ENCODE measurements at places on chromosomes 2 and 18.
A peak's percentile ranks its signal among the peaks of the same experiment; 100 is the strongest.

DNA sequence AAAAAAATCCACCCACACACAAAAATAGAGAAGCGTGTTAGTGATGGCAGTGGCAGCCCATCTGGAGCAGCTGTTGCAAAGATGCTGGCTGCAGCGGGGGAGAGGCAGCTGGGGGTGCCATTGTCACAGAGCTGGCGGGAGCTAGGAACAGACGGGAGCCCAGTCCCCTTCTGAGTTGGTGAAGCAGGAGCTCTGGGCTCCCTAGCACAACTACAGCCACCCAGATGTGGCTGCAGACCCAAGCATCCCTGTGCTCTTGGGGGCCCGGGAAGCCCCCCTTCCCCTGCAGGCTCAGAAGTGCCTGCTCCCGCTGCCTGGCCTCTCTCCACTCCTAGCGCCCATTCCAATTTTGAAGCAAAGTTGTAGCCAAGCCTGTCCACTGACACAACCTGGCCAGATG lies 366.6 kb upstream of the MC4R start:
- no peak for DNase-seq

- DNase-seq = no peak
Measured at GRCh38 chr2:183926433-183926832, 671.9 kb upstream of the ZNF804A start.

- no peak for DNase-seq
Measured at GRCh38 chr2:21037671-21038108, 6.2 kb downstream of the APOB start.

- no peak for DNase-seq
Measured at GRCh38 chr2:66082581-66082980, 352.3 kb upstream of the MEIS1 start.

- DNase-seq = no peak
Measured at GRCh38 chr2:4930704-4931103, 761.5 kb upstream of the SOX11 start.

GRCh38 chr2:12119841-12120240 lies 373.4 kb downstream of the LPIN1 start:
- DNase-seq = no peak

DNA sequence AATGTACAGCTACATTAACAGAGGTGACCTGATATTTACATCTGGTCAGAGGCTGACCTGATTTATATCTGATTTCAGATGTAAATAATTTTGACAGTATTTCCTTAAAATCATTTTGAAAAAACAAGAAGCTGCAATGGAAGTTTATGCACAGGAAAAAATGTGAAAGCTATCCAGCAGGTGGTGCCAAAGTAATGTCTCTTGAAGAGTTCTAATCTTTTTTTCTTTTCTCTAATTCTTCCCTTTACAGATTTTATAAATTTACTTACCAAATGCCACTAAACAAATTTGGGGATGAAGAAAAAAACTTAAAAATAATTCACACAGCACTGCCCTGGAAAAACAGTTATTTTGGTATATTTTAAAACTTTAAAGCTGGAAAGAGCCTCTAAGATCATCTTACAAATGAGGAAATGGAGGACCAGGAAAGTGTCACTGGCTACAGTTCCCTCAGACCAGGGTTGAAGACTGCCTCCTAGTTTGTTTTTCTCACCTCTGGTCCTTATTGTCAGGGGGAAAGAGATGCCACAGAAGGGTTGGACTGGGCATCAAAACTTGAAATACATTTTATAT lies 16.4 kb upstream of the FBLN7 start:
- DNase-seq = no peak

- no peak for DNase-seq
Measured at GRCh38 chr2:20717641-20718040, 50.7 kb downstream of the GDF7 start.

GRCh38 chr18:3411854-3412268 lies 38.1 kb upstream of the TGIF1 start:
- no peak for DNase-seq

DNA sequence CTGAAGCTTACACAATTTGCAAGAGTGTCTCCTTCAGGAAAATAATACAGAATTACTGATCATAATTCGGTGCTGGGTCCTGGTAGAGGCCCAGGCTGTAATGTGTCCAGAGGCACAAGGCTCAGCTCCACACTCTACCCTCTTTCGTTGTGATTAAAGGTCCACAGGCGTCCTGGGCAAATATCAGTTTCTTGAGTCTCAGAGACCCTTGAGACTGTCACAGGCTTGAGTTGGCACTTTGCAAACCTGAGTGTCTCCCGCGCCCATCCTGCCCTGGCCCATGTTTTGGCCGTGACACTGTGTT lies 46.9 kb upstream of the SMAD7 start:
- no peak for DNase-seq

GRCh38 chr18:23183411-23184150 lies 48.3 kb downstream of the CABLES1 start:
- no peak for DNase-seq

GRCh38 chr2:9782197-9782719 lies 61.0 kb upstream of the TAF1B start:
- DNase-seq = no peak

DNA sequence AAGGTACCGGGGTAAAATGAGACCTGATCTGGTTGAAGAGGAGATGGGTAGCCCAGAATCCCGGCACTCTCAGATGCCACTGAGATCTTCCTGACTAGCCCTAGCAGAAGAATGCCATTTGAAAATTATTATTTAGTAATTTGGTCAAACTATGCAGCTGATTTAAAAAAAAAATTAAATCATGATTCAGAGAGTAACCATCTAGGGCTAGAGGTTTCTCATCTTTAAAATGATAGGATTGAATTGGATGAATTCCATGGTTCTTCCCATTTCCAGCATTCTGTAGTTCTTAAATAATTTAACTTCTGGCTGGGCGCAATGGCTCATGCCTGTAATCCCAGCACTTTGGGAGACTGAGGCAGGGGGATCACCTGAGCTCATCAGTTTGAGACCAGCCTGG lies 106.1 kb downstream of the MYO1B start:
- DNase-seq = no peak

DNA sequence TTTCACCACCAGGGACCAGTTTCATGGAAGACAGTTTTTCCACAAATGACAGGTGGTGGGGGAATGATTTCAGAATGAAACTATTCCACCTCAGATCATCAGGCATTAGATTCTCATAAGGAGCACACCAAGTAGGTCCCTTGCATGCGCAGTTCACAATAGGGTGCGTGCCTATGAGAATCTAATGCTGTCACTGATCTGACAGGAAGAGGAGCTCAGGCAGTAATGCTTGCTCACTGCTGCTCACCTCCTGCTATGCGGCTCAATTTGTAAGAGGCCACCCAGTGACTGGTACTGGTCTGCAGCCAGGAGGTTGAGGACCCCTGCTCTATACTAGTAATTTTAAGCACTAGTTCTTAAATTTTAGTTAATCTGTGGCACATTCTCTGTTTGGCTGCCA lies 107.8 kb downstream of the IKZF2 start:
- no peak for DNase-seq

- DNase-seq = no peak
Measured at GRCh38 chr18:61852496-61852895, 40.3 kb downstream of the RNF152 start.

DNA sequence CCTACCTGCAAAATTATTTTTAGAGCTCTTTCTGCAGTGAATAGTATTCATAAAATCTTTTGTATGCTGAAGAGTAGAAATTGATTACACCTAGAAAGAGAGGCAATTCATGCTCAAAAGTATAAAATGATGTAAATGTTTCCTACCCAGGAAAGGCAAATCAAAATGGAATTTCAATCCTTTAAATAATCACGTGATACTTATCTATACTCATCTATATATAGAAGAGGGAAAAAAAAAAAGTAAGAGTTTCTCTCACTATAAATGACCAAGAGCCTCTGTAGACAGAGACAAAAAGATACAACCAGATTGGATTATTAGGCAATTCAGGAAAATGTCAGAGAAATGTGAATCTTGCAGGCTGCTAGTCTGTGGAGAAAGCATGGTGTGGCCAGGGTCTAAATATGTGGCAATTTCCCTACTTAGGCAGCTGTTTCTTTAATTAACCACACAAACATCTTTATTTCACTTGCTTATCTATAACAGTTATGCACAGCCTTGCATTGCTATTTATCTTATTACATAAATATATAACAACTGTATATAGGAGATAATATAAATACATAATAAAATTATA lies 39.5 kb downstream of the METTL8 start:
- no peak for DNase-seq

- no peak for DNase-seq
Measured at GRCh38 chr2:150214626-150215025, 272.8 kb downstream of the RND3 start.

- DNase-seq = no peak
Measured at GRCh38 chr2:119484834-119485233, 39.4 kb downstream of the SCTR start.

- DNase-seq = peak; percentile 82
Measured at GRCh38 chr2:39437522-39438296, 624 bp upstream of the MAP4K3 start.

DNA sequence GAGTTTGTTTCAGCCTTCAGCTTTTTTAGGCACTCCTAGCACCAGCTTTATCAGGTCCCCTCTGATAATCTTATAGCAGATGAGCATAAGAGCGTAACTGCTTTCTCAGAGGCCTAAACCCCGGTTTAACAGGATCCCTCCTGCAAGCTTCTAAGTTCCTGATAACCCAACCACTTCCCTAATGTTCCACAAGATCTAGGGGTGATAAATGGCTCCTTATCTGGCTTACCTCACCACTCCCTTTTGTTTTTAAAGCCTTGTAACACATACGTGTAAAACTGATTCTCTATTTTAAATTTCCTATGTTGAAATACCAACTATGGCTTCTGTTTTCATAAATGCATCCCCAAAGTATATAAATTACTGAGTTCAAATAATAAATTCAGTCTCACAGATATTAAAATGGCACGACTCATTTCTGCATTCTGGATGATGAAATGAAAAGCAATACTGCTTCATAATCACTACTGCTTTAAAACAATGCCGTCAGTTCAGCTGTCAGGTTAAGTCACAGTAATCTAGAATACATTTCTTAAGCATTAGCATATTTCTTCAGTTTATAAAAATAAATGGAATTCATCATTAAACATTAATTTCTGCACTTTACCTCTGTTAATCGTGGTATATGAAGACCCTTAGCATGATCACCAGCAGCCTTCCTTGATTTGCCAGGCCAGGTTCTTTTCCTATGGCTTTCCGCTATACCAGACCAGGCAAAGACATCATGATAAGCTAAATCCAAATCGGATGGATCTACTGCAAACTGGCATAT lies 126.3 kb downstream of the C2orf74 start:
- no peak for DNase-seq

GRCh38 chr2:95539836-95540235 lies 52.0 kb upstream of the TRIM43 start:
- DNase-seq = no peak

GRCh38 chr18:28150925-28151324 lies 26.0 kb downstream of the CDH2 start:
- no peak for DNase-seq

- no peak for DNase-seq
Measured at GRCh38 chr2:65204461-65205210, 23.0 kb upstream of the ACTR2 start.

GRCh38 chr2:234579231-234579962 lies 82.5 kb upstream of the ARL4C start:
- DNase-seq = no peak

- DNase-seq = no peak
Measured at GRCh38 chr2:82317012-82317411, 2012.5 kb upstream of the LRRTM1 start.

DNA sequence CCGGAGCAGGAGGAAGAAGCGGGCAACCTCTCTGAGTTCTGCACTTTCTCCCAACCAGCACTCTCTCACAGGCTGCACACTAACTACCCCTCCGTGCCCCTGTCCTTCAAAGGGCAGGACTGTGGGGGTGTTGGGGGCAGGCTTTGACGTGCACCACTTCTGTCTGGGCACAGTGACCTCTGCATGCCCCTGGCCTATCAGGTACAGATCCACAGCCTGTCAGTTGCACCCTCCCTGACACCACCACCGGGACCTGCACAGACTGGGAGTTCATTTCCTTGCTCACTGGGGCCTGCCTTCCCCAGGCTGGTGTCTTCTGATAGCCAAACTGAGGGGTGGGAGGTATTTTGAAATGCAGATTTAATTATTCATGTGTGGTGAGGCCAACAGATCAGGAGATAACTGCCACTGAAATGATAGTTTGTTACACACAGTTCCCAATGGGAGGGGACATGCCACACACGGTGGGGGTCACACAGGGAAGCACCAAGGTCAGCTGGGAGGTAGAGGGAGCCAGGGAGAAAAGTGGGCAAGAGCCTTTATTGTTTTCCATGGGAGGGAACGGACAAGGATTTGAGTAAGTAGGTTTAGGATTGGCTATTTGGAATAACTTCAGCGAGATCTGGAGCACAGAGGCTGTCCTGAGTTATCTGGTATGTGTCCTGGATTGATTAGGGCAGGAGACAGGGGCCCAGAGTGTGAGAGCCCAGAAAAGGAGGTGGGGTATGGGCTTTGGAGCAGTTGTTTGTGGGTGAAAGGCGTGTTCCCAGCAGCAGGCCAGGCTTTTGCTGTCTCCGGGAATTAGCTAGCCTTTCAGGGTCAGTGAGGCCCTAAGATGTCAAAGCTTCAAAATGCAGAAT lies 251.6 kb downstream of the AFF3 start:
- no peak for DNase-seq

- no peak for DNase-seq
Measured at GRCh38 chr18:79756826-79757225, 40.9 kb upstream of the KCNG2 start.

DNA sequence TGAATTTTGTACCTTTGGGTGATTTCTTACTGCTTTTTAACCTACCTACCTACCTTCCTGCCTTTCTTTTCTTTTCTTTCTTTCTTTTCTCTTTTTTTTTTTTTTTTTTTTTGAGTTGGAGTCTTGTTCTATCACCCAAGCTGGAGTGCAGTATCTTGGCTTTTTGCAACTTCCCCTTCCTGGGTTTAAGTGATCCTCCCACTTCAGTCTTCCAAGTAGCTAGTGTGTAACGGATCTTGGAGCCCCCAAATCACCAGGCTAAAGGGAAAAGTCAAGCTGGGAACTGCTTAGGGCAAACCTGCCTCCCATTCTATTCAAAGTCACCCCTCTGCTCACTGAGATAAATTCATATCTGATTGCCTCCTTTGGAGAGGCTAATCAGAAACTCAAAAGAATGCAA lies 61.3 kb downstream of the DDX18 start:
- DNase-seq = no peak

GRCh38 chr2:20349513-20349921 lies 1.1 kb downstream of the PUM2 start:
- no peak for DNase-seq

GRCh38 chr2:82124629-82125028 lies 1820.1 kb upstream of the LRRTM1 start:
- no peak for DNase-seq

DNA sequence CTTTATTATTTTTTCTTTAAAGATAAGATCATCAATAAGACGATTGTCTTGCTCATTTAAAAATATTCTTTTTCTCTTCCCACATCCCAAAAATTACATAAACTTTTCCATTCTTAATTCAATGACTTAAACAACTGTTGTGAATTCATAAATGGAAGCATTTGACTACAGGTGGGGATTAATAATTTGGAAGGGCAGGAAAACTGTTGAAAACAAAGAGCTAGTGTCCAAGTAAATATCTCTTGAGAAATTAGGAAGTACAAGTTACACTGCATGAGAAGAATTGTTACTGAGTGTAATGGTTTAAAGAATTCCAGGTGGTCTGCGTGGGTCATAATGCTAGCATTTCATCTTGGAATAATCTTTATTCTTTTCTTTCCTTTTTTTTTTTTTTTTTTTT lies 634.8 kb upstream of the ZEB2 start:
- DNase-seq = no peak
